A549 treated with Mapracorat at 1 μM for 4 hours (cell line): ENCODE measurements at places on chromosomes 5 and 9. TPM values are rescaled to one million over a fixed set of nuclear protein-coding genes. Genes with fewer than 3 reads are reported as not detected.

The PCDHGC3 gene
- total RNA-seq: 5.1 to 6.3 TPM (median 5.9 TPM) in 5 replicates

The C5orf63 gene
- 2.3 to 4.7 TPM (median 3.9 TPM) in 5 replicates for total RNA-seq

The TSSK1B gene
- not detected in 5 replicates for total RNA-seq

The CTNND2 gene
- not detected in 5 replicates for total RNA-seq

The ADAMTS2 gene
- 0.08 to 0.15 TPM (median 0.10 TPM) in 4 of 5 replicates, not detected in the other for total RNA-seq

The WNT8A gene
- total RNA-seq: not detected in 5 replicates

The LCN10 gene
- not detected in 5 replicates for total RNA-seq

The CDC20B gene
- 0.07 to 0.09 TPM (median 0.09 TPM) in 4 of 5 replicates, not detected in the other for total RNA-seq

The PLCXD3 gene
- 0.12 to 0.21 TPM (median 0.16 TPM) in 5 replicates for total RNA-seq

The INSL6 gene
- not detected in 5 replicates for total RNA-seq

The PSD2 gene
- 0.02 to 0.05 TPM (median 0.04 TPM) in 4 of 5 replicates, not detected in the other for total RNA-seq

The CBY3 gene
- total RNA-seq: not detected in 5 replicates

The CLIC3 gene
- 2.4 to 5.5 TPM (median 4.9 TPM) in 5 replicates for total RNA-seq

The IGFBPL1 gene
- total RNA-seq: 1.5 to 2.7 TPM (median 2.6 TPM) in 5 replicates

The SLF1 gene
- total RNA-seq: 8.2 to 9.9 TPM (median 9.0 TPM) in 5 replicates

The CAVIN4 gene
- 0.26 to 0.56 TPM (median 0.42 TPM) in 5 replicates for total RNA-seq

The PWWP2A gene
- total RNA-seq: 8.3 to 10.7 TPM (median 8.9 TPM) in 5 replicates

The FGFR4 gene
- 15.1 to 25.5 TPM (median 22.5 TPM) in 5 replicates for total RNA-seq

The MSX2 gene
- total RNA-seq: 3.2 to 4.6 TPM (median 4.2 TPM) in 5 replicates

The CNTLN gene
- total RNA-seq: 4.4 to 6.0 TPM (median 5.4 TPM) in 5 replicates
